ENCODE measurements at places on chromosomes 4 and X.

DNA sequence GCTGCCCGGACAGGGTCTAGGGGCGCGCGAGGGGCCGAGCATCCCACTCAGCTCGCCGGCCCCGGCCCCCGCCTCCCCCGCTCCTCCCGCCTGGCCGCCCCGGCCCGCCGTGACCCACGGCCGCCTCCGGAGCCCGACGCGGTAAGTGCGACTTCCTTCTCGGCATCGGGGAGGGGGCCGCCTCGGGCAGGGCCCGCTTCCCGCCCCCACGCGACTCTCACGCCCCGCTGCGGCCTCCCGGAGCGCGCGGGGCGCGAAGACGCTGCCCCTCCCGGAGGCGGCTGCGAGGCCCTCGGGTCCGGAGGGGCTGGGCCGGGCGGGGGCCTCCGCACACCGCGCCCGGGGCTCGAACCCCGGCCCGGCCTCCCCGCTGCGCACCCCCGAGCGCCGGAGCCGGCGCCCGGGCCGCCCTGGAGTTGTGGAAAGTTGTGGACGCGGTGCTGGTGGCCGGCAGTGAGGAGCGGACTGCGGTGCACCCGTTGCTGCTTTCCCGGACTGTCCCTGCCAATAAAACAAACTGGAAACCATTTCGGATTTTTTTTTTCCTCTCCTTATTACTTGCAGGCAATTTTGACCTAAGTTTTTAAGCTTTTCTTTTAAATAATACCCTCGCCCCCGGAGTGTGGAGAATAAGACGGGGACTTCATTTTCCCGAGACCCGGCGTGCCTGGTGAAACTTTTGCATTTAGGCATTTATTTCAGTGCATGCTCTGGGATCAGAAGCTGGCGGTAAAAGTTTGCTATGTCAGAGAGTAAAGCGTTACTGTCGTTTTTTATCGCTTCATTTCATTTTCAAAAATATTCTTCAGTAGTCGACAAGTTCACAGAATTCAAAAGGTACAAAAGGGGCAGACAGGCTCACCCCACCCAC is 13.0 kb upstream of the TMEM156 start:
- DNase-seq: peak; percentile 49

DNA sequence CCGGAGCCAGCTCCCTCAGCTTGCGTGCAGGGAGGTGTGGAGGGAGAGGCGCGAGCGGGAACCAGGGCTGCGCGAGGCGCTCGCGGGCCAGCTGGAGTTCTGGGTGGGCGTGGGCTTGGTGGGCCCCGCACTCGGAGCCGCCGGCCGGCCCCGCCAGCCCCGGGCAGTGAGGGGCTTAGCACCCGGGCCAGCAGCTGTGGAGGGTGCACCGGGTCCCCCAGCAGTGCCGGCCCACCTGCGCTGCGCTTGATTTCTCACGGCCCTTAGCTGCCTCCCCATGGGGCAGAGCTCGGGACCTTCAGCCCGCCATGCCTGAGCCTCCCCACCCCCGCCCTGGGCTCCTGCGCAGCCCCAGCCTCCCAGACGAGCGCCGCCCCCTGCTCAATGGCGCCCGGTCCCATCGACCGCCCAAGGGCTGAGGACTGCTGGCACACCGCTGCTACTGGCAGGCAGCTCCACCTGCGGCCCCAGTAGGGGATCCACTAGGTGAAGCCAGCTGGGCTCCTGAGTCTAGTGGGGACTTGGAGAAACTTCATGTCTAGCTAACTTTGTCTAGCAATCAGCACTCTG is 37.8 kb upstream of the SMARCAD1 start:
- no peak for DNase-seq

DNA sequence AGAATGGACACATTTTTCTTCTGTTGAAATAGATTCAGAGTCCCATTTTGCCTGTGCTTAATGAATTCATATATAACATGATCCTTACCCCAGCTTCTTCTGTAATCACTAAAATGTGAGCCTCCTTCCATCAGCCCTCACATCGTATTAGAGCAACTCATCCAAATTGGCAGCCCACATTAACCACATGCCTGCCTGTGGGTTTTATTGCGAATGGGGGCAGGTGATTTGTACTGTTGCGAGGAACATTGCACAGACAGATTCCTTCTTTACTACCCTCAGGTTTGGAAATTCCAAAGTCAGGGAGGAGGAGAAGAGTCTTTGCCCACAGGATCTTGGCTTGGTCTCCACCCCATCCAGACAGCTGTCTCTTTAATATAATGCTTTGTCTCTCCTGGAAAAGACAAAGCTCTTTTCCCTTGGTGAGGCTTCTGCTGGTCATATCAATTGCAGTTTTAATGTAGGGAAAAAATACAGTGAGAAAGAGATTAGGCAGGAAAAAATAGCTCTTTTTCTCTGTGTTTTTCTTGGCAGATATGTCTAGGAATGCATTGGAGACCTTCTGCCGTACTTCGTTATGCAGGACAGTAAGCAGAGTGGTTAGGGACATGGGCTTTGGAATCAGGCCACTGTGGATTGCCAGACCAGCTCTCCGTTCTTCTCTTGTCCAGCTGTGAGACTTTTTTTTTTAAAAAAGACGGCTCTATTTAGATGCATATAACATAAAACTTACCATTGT is 371.2 kb downstream of the AFF2 start:
- no peak for DNase-seq

DNA sequence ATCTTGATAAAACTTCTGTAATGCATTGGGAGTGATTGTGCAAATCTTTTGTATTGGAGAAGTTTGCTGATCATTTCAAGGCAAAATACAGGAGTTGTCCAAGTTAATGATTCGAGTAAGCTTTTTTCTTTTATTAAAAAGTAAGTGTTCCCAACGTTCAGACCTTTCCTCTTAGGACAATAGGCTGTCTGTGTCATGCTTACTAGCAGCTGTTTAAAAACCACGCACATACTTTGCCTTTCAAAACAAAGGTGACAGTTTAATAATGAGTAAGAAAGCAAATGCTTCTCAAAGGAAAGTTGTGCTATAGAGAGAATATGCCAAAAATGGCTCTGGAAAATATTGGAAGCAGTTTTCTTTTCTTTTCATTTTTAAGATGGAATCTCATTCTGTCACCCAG is 11.2 kb downstream of the TRAPPC11 start:
- DNase-seq: no peak

- no peak for DNase-seq
These were observed 113.5 kb downstream of the NAA11 start for GRCh38 chr4:79212311-79212710.

DNA sequence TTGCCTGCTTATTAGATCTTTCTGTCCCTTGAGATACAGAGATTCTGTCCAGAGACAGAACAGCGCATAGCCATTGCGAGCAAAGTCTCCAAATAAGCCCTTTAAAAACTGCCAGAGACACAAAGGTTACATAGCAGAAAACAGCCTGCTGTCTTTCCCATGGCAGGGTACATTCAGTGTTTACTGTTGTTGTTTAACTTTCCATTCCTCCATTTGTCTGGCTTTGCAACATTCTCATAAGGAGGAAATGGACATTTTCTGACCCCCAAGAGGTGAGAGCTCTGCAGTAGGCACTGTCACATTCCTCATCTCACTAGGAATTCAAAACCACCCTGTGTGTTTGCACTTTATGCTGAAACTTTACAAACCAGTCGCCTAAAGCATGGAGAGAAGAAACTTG is 48.3 kb downstream of the PDE5A start:
- DNase-seq: no peak

GRCh38 chrX:136250191-136251040 is 784 bp downstream of the MAP7D3 start:
- DNase-seq: peak; percentile 41

GRCh38 chr4:107902715-107903114 is 28.6 kb upstream of the CYP2U1 start:
- DNase-seq: no peak

GRCh38 chr4:105978684-105979296 is 83.5 kb downstream of the NPNT start:
- peak; percentile 56 for DNase-seq

DNA sequence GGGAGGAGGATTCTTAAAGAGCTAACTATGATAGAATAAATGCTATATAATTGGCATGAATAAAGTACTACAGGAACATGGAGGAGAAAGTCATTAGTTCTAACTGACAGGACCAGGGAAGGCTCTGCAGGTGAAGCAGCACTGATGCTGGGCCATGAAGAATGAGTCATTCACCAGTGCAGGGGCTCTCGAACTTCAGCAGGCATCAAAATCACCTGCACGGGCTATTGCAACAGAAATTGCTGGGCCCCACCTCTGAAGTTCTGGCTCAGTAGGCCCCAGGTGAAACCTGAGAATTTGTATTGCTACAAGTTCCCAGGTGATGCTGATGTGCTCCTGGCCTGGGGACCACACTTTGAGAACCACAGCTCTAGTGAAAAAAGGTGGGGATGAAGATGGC is 33.7 kb downstream of the TMEM150C start:
- no peak for DNase-seq

DNA sequence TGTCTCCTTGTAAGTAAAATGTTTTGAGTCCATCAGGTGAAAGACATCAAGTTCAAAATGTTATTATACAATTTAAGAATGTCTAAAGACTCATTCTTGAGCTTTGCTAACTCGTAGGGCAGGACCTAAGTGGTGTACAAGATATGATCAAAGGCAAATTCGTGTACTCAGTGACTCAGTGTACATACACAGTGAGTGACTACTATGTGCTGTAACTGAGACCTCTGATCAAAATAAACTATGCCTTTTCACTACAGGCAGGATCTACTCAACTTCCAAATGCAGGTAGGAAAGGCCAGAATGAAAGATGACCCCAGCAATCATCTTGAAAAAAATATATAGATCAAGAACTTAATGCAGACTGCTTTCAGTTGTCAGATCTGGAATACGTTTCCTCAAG is 49.9 kb downstream of the ADGRG2 start:
- no peak for DNase-seq

DNA sequence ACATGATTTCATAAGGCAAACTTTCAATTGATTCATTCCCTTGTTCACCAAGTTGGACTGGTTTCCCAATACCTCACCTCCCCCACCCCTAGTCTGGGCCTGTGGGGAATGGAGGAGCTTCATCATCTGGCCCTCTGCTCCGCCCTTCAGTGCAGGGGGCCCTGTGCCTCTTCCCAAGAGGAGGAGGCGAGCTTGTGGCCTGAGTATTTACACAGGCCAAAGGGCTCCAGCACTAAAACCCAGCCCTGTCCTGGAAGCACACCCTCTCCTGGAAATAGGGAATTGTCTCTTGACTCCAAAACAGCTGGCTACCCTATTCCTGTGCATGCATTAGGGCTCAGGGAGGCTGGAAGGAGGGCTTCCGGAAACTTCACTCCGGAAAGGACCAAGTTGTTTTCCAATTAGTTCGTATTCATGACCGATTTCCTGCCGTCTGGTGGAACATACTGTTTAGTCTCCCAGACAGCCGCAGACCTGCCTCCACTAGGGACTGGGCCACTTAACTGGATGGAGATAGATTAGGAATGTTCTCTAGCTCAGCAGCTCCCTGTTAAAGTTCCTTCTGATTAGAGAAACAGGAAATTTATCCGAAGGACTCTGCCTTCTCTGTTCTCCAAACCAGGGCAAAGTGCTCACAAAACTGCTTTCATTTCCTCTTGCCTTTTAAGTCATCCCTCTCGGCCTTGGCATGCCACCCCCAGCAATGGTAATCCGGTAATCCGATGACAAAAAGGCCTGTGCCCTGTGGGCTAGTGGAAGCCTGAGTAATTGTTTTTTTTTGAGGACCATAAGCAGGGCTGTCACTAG is 5.8 kb downstream of the SRPX2 start:
- DNase-seq: peak; percentile 93

DNA sequence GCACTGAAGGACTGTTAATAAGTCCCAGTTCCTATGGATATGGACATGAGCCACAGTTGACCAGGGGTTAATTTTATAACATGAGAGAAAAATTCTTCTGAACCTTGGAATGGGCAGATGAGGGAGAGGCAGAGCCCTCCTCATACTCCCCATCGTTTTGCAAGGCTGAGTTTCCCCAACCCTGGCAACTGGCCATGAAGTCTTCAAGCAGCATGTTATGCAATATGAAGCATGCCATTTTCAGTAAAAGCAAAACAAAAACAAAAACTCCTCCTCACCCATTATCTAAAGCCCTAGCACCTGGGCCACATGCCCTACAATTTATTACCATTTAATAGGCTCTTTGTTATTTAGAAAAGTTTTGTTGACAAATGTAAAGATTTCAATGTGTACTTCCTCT is 64.5 kb downstream of the GPC4 start:
- no peak for DNase-seq

- DNase-seq: peak; percentile 53
These were observed 11.8 kb upstream of the ZNF630 start for GRCh38 chrX:48083212-48083611.
